ENCODE measurements at places on chromosomes 4 and X.

DNA sequence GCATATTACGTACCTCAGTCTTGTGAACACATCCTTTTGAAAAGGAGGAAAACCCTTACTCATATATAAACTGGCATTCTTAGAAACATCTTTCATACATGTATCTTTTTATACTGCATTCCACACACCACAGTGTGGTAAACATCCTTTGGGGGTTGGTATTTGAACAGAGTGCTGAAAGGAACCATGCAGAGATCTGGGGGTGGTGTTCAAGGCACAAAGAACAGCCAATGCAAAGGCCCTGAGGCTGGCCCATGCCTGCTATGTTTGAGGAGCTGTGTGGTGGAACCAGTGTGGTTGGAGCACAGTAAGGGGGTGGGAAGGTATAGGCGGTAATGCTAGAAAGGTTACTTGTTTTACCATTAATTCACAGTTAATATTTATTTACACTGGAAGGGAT, 2.0 kb downstream of the ELK1 start:
- DNase-seq, result no peak

DNA sequence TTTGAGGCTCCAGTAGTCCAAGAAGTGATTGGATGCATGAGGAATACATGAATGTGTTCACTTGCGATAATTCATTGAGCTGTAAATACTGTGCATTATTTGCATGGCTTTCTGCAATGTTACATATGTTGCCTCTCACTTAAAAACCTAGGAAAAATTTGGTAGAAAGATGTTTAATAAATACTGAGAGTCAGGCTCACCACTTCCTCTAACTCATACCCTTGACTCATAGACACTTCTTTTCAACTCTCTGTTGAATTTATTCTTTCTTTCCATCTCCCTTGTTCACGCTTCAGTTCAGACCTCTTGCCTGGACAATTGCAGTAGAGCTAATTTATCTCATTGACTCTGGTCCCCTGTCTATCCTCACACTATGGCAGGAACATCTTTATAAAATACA, 35.8 kb upstream of the LEF1 start:
- no peak for DNase-seq

GRCh38 chr4:26076000-26076587, 162.1 kb downstream of the SMIM20 start:
- no peak for DNase-seq

GRCh38 chr4:86960557-86960961, 25.7 kb downstream of the AFF1 start:
- no peak for DNase-seq

- DNase-seq, result no peak
Measured at GRCh38 chrX:136057567-136057966, 72.3 kb downstream of the SLC9A6 start.

DNA sequence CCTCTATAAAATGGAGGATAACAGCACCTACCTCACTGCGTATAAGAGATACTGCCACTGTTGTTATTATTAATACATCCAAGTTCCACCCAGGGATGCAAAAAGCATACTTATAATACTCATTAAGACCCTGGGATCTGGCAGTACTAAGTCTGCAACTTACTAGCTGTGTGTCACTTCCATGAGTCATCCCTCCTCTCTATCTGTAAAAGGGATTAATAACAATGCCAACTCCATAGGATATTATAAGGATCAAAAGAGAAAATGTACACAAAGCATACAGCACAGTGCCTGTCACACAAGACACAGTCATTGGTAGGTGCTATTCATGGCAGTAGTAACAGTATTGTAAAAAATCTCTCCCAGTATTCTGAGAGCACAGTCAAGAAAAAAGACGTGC, 216.7 kb downstream of the HS6ST2 start:
- DNase-seq, result no peak

DNA sequence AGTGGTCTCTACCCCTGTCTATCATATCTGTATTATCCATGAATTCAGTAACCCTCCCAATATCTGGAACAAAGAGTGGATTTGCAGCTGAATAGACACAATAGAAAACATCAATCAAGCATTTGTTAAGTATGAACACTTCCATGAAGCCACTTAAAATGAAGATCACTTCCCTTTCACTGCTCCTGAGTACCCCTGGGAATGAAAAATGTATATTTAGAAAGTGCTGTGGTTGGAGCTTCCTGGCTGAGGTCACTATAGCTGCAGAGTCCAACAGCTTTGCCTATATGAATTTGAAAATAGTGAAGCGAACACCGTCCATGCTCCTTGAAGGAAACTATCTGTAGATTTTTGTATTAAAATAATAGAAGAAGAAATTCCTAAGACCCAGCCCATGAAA, 227.0 kb downstream of the DTHD1 start:
- no peak for DNase-seq

DNA sequence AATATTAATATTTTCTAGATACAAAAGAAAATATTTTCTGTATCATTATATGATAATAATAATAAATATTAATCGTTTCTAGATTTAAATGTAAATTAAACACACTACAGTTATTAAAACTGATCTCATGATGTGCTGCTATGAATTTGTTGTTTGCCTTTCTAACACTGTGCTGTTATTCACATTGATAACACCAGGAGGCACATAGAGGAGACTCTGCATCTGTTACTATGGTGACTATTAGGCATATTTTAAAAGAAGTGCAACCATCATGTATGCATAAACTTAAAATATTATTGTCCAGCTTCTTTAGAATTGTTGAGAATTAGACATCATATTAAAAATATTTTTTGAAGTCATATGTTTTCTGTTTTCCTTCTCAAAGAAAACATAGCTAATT, 11.8 kb upstream of the PDGFC start:
- DNase-seq, result no peak

DNA sequence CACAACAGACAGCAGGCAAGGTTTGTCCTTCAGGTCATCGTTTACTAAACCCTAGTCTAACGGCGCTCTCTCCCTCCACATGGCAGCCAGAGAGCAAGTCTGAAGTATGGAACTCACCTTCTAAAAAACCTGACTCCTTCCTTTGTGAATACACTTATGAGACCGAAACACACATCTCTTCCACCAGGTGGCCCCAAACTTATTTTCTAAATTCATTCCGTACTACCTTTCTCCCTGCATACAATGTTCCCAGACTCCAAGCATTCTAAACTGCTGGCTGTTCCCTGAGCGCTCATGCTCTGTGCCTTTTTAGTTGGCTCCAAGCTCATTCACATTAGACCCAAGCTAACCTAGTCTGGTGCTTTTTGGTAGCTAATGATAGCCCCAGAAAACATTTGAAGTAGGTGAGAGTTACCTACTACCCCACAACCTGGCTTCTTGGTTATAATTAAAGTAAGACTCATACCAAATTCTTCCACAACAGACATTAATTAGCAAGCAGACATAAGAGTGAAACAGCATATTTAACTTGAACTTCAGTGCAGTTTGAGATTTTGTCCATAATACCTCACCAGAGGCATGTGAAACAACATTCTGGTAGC, 67.6 kb upstream of the DCLK2 start:
- DNase-seq, result peak; percentile 47

DNA sequence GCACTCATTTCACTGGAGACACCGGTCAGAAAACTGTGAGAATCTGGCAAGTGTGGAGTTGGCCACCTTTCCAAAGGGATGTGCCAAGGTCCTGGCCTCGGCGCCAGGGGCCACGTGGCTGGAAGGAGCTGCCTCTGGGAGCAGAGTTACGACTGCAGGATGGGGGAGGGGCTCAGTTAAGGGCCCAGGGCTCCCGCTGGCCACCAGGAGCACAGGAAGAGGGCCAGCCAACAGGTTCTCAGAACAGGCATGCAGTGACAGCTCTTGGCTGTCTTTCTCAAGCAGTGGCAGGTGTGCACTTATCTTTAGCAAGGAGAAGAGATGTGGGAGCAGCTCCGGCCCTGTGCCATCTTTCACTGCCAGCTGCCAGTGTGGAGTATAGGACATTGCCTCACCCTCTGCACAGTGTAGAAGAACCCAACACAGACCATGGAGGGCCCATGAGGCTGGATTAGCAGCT, 115.9 kb upstream of the RBPJ start:
- DNase-seq, result no peak

- no peak for DNase-seq
Measured at GRCh38 chrX:69162361-69162865, 2.8 kb downstream of the PJA1 start.

- DNase-seq, result peak; percentile 77
Measured at GRCh38 chrX:41922431-41923151, 763 bp downstream of the CASK start.

DNA sequence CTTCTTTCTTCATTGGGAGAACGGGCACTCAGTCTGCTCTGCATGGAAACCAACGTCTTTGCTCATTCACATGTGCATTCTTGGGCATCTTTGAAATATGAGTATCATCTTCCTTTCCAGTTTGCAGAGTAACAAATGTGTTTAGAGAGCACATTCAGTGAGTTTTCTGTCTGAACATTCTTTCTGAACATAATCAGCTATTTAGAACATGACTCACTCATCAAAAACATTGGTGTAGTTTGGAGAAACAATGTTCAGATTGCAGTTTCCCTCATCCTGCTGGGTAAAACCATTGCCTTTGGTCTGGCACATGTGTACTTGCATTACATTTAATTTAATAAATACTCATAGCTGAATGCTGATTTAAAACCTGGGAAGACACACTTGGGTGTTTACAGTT, 81.5 kb upstream of the F9 start:
- DNase-seq, result no peak

GRCh38 chrX:148457279-148457678, 43.1 kb upstream of the AFF2 start:
- DNase-seq, result no peak

GRCh38 chr4:77308843-77309242, 151.8 kb downstream of the CCNG2 start:
- DNase-seq, result no peak

- no peak for DNase-seq
Measured at GRCh38 chr4:125368671-125369081, 53.9 kb downstream of the FAT4 start.

Data from ecto neural progenitor cell (in vitro differentiated cells).